ENCODE measurements at places on chromosomes 1 and 21. TPM values are rescaled to one million over a fixed set of nuclear protein-coding genes. Genes with fewer than 3 reads are reported as not detected.

ALPL gene
- total RNA-seq = 410 TPM

- DNase-seq = no peak
These were observed 566 bp upstream of the ALG6 start for GRCh38 chr1:63366908-63367214.

GRCh38 chr1:9101510-9102146 lies 27.3 kb downstream of the GPR157 start:
- no peak for DNase-seq

DNA sequence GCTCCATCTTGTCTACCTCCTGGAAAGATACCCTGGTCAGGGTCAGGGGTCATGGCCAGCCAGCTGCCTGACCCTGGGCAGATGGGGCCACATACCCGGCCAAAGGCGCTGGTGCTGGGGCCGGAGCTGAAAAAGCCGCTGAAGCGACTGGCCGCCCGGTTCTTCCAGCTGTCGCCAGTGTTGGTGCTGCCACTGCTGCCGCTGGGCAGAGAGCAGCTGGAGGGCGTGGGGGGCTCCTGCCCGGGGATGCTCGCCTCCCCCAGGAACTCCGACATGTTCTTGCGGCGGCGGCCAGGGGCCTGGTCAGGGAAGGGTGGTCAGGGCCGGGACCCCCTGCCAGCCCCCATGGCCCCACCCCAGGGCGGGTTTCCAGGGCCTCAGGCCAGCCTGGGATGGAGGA lies 7.2 kb upstream of the TNFRSF25 start:
- no peak for DNase-seq

DNA sequence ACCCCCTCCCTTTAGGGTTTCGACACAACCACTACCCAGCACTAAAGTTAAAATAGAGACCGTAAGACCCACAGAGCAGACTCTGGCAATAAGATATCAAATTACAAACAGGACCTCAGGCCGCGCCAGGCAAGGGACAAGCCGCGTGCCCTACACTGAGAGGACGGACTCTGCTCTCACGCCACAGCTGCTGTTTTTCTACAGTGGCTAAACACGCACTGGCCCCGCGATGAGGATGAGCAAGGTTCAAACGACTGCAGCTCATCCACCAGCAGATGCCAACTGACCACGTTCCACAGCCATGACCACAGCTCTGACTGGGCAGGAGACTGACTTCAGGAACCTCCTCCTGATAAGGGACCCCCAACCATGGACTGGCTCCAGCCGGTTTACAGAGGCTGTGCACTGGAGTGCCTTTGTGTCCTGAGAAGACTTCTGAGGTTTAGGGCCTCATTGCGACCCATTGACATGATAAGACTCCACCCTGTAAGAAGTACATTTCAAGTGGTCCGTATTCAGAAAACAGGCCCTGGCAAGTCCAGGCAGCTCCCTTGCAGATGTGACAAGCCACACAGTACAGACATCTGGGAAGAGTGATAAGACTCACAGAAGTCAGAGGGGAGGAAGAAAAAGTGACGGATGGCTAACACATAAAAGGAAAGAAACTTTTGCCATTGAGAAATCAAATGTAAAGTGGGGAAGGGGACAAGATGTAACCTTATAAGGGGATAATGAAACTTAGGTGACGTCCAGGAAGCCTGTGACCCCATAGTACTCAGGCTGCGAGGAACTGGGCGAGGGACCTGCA lies 1.5 kb upstream of the KRTAP10-6 start:
- DNase-seq = no peak

- peak; percentile 49 for DNase-seq
These were observed 239.8 kb upstream of the C1orf105 start for GRCh38 chr1:172180501-172181285.

CA14 gene
- not detected for total RNA-seq

RHOU gene
- 13.6 TPM for total RNA-seq

GRCh38 chr1:33777337-33777736 lies 86.5 kb upstream of the HMGB4 start:
- no peak for DNase-seq

- no peak for DNase-seq
These were observed 6.1 kb upstream of the DDX20 start for GRCh38 chr1:111749628-111750027.

DNA sequence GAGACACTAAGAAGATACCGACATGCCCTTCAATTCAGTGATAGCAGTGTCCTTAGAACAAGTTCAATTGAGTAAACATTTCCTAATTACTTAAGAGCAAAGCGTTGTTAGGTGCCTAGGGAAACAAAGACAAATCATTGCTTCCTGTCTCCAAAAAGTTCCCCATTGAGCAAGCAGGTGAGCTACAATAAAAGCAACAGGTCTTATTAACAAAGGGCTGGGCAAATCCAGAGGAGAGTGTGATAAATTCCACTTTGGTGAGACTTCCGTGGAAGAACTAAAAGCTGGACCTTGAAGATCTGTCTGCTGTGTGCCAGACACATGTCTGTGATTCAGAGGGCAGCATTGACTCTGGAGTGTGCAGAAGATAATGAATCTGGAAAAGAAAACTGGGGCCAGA lies 1.9 kb upstream of the TUT4 start:
- no peak for DNase-seq

NDUFS2 gene
- total RNA-seq = 84.7 TPM

Data from SJSA1 (cell line).